ENCODE measurements at places on chromosomes 1 and 21. TPM values are rescaled to one million over a fixed set of nuclear protein-coding genes. Genes with fewer than 3 reads are reported as not detected.

DNA sequence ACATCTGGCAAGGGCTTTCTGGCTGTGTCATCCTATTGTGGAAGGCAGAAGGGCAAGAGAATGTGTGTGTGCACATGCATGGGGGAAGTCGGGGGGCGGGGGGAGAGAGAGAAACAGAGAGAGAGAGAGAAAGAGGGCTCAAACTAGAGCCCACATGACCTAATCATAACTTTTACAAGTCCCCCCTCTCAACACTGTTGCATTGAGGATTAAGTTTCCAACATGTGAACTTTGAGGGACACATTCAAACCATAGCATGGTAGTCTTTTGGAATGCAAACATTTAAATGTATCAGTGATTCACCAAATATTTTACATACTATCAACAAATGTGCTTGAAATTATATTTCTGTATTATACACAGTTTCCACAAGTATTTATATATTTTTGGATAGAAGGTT, 655.4 kb upstream of the B3GALT2 start:
- no peak for DNase-seq

S100A7 gene
- not detected for total RNA-seq

KRTAP19-1 gene
- not detected for total RNA-seq

A3GALT2 gene
- not detected for total RNA-seq

DNA sequence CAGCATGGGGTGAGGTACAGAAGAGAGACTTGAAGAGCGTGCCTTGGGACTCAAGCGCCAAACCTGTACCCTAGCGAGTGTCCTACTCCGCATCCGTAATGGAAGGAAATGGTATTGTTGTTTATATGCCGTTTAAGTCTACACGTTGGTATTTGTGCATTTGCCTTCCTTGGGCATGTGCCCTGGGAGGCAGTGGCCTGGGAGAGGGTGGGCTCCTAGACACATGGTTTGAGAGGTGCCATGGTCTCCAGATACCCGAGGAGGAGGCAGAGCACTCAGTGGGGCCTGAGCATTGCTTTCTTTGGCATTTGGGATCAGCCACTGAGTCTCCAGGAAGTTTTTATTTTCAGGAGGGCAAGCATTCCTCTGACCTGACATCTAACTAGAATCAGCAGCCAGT, 6.5 kb downstream of the ZNF672 start:
- no peak for DNase-seq

KCNJ9 gene
- not detected for total RNA-seq

CELSR2 gene
- 3.9 TPM for total RNA-seq

HPCAL4 gene
- 0.08 TPM for total RNA-seq

DNA sequence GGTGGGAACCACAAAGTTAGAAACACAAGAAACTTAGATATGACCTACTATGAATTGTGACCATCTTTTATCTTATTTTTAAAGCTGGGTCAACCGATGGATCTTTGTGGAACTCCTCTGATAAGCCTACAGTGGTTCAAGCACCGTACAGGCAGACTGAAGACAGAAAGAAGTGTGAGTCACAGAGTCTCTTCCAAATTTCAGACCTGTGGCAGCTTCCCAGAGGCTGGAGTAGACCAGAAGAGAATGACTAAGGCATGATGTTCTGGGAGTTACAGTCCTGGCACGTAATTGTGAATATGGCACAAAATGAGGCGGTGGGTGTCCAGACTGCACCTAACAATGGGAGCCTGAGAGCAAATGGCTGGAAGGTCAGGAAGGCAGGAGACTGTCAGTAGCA, 70.0 kb downstream of the LMO4 start:
- DNase-seq = no peak

CELA3A gene
- total RNA-seq = 13.4 TPM

GRCh38 chr1:53697721-53698383, 41.1 kb downstream of the GLIS1 start:
- DNase-seq = no peak

Measured in left lobe of liver (tissue), 2 donors.